GM10248 (cell line): ENCODE measurements at places on chromosomes 6 and 20.

- DNase-seq: no peak
These were observed 395.2 kb upstream of the MAP3K7 start for GRCh38 chr6:90982051-90982450.

DNA sequence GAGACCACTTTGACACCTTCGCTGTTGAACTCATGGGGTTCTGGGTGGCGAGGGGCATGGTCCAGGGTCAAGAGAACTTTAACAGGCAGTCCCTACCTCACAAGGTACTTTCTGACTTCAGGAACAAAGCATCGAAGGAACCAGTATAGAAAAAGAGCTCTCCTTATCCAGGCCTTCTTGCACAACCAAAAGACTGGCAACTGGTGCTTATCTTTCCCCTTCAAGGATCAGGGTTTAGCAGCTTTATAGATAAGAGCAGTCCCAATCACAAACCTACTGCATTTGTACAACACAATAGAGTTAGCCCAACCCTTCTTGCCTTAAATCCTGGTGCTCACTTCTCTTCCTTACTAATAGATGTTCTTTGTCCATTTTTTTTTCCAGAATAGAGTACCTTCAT is 116.3 kb downstream of the SNX5 start:
- DNase-seq: no peak

GRCh38 chr6:90397929-90398674 is 101.5 kb upstream of the BACH2 start:
- DNase-seq: no peak

GRCh38 chr6:108831104-108831503 is 17.1 kb upstream of the ARMC2 start:
- no peak for DNase-seq

DNA sequence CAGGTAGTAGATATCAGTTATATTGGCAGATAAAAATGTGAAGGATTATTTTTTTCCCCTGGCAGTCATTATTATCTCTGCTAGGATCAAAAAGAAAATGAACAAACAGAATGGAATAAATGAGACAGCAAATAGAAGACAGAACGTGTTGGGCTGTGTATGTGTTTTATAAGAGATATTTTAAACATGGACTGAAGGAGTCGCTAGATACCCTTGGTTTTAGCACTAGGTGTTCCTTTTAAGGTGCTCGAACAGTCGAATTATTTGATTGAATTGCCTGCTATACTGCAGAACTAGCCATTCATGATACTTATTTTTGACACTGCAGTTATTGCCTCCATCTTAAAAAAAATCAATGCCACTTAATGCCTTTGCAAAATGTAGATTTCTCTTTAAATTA is 3.7 kb downstream of the GRIK2 start:
- DNase-seq: no peak

- DNase-seq: no peak
These were observed 50.7 kb upstream of the PLCG1 start for GRCh38 chr20:41086402-41087324.

GRCh38 chr20:7760247-7761031 is 179.8 kb downstream of the HAO1 start:
- no peak for DNase-seq

GRCh38 chr6:99613409-99613704 is 6.7 kb downstream of the PRDM13 start:
- DNase-seq: peak; percentile 75

- DNase-seq: no peak
These were observed 577.9 kb upstream of the FLRT3 start for GRCh38 chr20:14915356-14915755.

DNA sequence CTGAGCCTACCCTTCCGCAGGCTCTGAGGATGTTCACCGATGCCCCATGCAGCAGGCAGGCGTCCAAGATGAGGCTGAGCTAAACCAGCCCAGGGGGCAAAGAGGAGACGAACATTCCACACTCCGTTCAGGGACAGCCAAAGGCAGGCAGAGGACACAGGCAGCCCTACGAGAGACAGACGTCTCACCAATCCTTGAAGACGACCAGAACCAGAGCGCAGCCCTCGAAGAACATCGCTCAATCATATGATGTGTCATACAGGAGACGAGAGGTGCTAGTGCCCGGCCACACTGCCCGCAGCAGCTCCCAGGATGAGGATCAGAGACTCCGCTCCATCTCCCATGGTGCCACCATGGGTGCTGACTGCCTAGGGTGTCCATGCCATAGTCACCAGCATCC is 35.6 kb upstream of the TMEM181 start:
- DNase-seq: no peak

GRCh38 chr6:34529665-34530327 is 26.3 kb downstream of the SPDEF start:
- no peak for DNase-seq

DNA sequence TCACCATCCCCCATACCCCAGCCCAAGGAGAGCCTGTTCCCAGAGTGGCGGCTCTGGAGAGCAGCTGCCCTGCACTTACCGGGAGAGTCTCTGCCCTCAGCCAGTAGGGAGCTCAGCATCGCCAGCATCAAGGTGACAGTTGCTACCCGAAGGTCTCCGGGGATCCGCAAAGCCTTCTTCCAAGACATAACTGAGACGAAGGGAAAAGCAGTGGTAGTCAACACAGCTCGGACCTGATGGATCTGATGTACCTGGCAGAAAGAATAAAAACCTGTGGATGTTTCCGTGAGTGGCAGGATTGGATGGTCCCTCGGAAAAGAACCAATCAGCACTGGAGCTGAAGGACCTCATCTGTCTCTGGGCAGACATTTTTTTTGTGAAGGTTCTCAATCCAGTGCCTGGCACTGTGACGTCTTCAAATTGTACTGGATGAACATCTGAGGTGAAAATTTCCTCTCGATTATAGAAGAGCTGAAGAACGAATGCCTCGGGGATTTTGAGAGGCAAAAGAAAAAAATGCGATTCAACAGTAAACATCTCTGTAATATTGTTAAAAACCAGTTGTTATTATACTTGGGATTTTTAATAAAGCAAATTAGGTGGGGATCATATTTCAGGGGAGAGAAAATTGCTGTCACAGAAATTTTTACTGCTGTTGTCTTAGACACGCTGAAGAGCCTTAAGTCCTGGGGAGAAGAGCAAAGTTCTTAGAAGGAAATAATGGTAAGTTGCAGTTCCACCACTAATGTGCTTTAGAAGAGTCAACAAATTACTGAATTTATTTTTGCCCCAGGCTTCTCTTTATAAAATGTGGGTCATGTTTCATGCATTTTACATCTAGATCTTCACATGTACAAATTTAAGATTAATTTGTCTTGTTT is at the start of gene HLA-DQB1:
HLA-DQB1 (minus strand) TSS at position 238 of the 881 bp plus-strand sequence; CDS start at position 188, 50 bp downstream.
- DNase-seq: peak; percentile 81

DNA sequence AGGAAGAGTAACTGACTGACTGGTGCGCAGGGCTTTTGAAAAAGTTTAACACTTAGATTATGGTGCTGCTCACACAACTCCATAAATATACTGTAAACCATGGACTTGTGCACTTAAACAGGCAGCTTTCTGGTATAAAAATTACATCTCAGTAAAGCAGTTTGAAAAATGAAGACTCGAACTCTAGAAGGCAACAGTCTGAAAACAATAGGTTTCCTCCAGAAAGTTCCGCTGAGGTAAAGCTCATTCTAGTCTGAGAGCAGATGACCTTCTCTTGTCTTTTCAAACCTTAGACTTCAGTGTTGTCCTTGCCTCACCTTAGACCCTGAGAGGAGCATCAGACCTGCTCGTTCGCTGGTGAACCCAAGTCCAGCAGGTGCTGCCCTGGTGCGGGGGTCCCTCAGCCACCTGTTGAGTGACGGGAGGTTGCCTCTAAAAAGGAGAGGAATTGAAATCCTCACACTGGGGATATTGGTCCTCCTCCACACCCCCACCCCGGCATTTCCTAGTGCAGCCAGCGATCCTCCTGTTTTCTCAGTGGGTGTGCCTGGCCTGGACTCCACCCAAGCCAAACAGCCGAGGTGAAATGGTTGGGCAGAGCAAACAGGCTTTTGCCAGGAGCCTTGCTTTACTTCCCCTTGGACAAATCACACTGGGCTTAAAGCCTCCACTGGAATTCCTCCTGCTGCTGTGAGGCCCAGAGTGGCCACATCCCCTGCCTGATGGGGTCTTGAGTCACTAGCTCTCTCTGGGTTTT is 14.7 kb upstream of the PYGB start:
- no peak for DNase-seq

GRCh38 chr6:100801036-100801435 is 80.1 kb downstream of the ASCC3 start:
- DNase-seq: no peak

DNA sequence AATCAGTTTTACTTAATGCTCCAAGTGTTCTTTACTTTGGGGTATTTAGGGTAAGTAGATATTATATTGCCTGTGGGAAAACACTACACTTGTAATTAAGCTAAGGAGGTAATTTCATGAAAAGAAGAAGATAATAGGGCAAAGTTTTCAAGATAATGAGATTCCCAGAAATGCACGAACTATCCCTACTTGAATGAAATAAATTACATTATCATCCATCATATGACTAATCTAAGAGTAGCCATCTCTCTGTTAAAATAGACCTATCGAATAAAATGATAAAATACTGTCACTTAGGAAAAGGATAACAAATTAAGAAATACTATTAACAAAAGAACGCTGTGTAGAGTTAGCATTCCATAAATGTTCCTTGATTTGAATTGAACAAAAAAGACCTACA is 135.1 kb upstream of the HDAC2 start:
- DNase-seq: no peak

GRCh38 chr20:23456409-23456808 is 3.7 kb upstream of the CST11 start:
- DNase-seq: no peak

- DNase-seq: no peak
These were observed 31.5 kb downstream of the TRAF3IP2 start for GRCh38 chr6:111573892-111574797.

GRCh38 chr20:9185511-9185910 is 116.6 kb downstream of the PLCB4 start:
- DNase-seq: no peak

DNA sequence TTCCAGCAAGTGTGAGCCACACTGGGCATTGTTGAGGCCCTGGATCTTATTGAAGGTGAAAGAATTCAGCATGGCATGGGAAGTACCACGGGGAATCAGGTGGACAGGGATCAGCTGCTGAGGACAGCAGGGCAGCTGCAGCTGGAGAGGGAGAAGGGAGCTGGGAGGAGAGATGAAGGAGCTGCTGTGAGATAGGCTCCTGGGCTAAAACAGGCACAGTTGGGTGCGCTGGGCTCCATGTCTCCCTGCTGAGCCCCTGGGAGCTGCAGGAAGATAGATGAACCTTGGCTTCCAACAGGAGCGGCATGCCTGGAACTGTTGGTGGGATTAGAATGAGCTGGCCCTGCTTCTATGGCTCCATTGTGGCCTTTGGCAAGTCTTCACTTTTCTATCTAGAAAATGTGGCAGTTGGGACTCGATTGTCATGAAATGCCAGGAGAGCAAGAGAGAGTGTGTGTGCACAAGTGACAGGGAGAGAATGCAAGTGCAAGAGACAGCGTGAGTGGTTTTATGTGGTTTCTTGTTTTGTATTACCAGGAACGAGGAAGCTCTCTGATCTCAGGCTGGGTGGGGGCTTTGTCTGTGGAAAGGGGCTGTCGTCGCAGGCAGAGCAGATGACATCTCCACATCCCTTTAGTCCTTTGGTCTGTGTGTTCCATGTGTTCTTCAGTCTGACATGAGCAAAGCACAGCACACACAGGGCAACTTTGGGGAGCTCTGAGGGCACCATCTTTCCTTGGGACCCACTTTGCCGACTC is 20.4 kb downstream of the SNPH start:
- no peak for DNase-seq

DNA sequence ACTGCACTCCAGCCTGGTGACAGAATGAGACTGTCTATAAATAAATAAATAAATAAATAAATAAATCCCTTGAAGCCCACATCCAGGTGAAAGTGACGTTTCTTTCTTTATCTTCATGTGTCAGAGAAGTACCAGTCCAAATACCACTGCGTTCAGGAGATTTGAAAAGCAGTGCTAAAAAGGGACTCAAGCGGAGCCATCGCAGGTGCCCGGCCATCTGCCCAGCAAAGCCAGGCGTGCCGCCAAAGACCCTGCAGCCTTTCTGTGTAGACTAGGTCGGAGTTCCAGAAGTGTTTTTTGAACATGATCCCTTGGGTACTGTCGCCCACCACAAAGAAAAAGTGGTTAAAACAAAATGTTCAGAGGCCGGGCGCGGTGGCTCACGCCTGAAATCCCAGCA is 65.7 kb upstream of the CEP85L start:
- DNase-seq: no peak

- no peak for DNase-seq
These were observed 106.8 kb upstream of the AFDN start for GRCh38 chr6:167719920-167720319.

DNA sequence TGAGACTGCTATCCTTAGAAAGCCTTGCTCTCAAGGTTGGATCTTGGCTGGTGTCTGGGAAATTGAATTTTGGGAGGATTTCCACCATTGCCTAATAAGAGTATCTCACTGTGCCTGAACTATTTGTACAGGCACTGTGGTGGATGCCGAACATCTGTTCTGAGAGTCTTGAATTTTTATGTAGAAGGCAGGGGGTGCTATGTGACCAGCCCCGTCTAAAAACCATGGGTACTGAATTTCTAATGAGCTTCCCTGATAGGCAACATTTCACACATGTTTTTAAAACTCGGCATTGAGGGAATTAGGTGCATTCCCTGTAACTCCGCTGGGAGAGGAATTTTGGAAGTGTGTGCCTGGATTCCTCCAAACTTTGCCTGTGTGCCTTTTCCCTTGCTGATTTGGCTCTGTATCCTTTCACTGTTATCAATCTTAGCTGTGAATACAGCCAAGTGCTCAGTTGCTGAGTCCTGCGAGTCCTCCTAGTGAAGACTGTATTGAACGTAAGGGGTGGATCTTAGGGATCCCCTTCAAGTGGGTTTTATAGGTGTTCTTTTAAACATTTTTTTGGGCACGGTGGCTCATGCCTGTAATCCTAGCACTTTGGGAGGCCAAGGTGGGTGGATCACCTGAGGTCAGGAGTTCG is 27.6 kb upstream of the SCAF8 start:
- no peak for DNase-seq

- no peak for DNase-seq
These were observed 640.5 kb downstream of the DHX35 start for GRCh38 chr20:39602649-39603048.

DNA sequence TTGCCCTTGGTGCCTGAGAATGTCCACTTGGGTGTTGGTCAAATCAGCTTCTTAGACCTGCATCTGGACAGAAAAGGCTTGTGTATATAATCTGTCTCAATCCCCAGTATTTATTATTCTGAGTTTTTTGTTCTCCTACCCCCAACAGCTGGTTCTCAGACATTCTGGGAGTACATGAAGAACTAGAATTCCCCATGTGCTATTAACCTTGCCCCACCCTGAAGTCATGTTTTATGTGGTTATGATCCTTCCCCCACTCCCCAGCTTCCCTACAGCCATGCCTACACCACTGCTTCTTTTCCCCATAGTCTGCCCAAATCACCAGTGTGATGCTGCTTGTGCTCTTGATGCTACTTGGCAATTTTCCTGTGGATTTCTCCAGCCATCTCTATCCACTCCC is 157.0 kb downstream of the ADAT2 start:
- DNase-seq: no peak

- DNase-seq: no peak
These were observed 7.3 kb downstream of the ETV7 start for GRCh38 chr6:36380166-36380565.
